ENCODE measurements at places on chromosomes 5 and 9.

GRCh38 chr5:95739857-95740256 lies 8.7 kb downstream of the RHOBTB3 start:
- DNase-seq, result no peak

GRCh38 chr9:132943651-132944293 lies 644 bp downstream of the TSC1 start:
- DNase-seq, result no peak

DNA sequence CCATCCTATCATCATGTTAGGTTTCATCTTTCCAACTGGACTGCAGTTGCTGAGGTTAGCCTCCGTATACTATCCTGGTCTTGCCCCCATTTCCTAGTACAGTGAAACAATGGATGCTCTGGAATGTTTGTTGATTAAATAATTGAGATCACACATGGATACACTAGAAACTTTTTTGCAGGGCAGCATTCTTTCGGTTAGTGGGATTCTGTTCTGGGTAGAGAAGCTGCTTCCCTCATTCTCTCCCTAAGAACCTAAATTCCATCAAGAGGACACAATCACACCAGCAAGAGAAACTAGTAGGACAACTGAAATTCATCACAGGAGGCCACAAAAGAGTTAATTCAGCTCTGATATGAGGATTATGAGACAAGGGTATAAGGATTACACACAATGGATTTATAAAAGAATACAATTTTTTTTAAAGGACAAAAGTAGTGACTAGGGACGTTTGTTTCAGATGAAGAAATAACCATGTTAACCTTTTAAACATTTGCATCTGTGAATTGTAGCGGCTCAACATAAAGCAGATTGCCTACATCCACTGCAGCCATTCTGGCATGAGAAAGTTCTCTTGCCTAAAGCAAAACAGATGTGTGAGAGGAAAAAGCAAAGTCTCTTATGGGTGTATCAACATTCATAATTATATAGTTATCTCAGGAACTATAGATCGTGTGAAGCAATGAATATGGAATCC lies 162.7 kb upstream of the LHFPL2 start:
- no peak for DNase-seq

DNA sequence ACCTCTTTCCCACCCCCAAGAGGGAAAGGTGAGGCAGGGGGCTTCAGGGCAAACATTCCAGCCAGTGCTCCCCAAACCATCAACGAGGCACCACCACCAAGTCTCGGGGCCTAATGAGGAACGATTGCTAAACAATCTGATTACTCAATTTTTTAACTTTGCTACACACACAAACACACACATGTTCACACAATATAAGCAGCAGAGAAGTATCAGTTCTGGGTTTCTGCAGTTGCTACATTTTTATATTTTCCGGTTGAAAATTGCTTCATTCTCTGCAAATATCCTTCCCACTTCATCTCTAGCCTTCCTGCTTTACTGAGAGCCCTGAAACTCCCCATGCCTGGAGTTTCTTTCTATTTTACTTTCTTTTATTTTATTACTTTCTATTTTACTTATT lies 60.2 kb downstream of the FEM1C start:
- no peak for DNase-seq

DNA sequence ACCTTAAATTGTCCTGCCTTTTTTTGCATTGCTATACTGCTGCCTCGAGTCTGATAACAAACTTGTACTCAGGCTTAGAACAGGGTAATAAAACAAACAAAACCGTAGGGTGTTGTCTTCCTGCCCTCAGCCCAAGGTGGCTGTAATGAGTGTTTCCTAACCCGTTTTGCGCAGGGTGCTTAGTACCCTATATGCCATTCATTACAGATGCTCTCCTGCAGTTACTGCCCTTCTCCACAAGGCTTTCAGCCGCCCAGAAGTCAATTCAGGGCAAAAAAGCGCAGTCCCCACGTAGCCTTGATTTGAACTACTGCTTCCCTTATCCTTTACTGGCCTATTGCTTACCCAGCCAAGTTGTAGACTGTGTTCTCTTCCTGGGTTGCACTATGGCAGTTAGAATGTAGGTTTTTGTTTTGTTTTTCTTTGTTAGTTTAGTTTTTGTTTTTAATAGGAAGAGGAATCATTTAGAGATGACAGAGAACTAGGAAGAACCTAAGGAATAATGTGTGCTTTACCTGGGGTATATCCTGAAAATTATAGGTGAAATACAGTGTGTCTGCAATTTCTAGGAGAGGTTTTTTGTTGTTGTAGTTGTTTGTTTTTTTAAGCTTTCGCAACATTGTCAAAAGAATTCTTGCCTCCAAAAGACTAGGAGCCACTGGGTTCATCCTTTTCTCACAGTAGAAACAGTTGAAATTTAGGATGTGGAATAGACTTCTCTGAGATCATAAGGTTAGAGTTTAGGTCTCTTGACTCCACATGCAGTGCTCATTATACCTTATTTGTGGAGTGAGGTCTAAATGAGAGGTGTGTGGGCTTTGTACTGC lies 1.3 kb downstream of the HMGXB3 start:
- DNase-seq, result peak; percentile 80

GRCh38 chr9:70228611-70229010 lies 30.2 kb upstream of the SMC5 start:
- no peak for DNase-seq

DNA sequence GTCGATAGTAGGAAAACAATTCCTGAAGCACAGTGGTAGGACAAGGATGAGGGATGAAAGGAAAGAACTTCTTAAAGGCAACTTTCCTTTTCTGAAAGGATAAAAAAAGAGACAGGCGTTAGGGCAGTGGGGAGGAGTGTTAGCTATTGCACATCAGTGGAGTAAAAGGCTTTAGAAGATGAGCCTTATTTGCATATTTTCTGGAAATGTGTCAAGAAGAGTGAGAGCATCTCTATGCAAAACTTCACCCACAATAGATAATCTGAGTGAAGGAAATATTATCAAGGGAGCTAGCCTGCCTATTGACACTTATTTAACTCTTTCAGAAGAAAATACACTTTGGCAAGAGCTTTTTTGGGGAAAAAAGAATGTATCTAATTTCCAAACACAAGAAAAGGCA lies 151.6 kb downstream of the MACIR start:
- DNase-seq, result no peak

GRCh38 chr9:101758304-101758930 lies 20.0 kb upstream of the GRIN3A start:
- no peak for DNase-seq

GRCh38 chr9:106467865-106468164 lies 395.2 kb upstream of the ZNF462 start:
- no peak for DNase-seq

DNA sequence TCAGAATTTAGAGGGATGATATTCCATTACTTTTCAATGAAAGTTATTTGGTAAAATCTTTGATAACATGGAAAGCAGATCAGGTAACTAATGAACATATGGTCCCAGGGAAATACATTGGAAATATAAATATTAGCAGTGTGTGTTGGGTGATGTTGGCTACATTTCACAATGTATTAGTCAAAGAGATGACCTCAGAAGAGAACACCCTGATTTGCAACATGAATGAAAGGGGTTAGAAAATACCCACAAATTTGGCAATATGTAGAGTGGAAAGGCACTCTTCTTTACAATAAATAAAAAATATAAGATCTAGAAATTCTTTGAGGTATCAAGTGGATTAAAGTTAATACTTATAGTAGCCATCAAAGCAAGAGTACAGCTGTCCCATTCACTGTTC lies 606.7 kb downstream of the PSAT1 start:
- peak; percentile 54 for DNase-seq

Measured in EL (cell line).